CD4-positive, alpha-beta T cell (primary cell): ENCODE measurements at places on chromosomes 11 and 22. TPM values are rescaled to one million over a fixed set of nuclear protein-coding genes. Genes with fewer than 3 reads are reported as not detected.

The OMP gene
- not detected for total RNA-seq

GRCh38 chr11:56841210-56841810, 92.8 kb upstream of the OR9G4 start:
- H3K4me3 ChIP-seq: no peak overlapping the region
- no peaks in the 10 kb centered on the region for H3K27me3 ChIP-seq
- peak; percentile 31 for DNase-seq
- no peaks in the 10 kb centered on the region for H3K4me1 ChIP-seq

The CHRM1 gene
- total RNA-seq: not detected

DNA sequence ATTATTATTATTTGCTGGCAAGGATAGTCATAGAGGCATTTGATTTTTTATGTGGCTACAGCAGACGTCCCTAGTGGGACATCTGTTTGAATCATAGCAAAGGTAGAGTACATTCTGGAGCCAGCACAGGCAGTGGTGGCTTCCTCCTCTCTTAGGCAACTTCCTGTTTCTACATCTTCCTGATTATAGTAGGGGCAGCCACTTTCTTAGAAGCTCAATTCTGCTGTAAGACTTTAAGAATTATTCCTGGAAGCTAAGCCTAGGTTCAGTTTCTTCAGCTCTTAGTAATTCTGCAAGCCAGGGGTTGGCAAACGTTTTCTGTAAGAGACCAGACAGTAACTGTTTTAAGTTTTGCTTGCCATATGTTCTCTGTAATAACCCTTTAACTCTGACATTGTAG, 129.3 kb upstream of the TENM4 start:
- no peak for DNase-seq
- no peaks in the 10 kb centered on the region for H3K36me3 ChIP-seq
- no peaks in the 10 kb centered on the region for H3K27me3 ChIP-seq
- no peaks in the 10 kb centered on the region for H3K4me1 ChIP-seq
- H3K27ac ChIP-seq: no peak overlapping the region

DNA sequence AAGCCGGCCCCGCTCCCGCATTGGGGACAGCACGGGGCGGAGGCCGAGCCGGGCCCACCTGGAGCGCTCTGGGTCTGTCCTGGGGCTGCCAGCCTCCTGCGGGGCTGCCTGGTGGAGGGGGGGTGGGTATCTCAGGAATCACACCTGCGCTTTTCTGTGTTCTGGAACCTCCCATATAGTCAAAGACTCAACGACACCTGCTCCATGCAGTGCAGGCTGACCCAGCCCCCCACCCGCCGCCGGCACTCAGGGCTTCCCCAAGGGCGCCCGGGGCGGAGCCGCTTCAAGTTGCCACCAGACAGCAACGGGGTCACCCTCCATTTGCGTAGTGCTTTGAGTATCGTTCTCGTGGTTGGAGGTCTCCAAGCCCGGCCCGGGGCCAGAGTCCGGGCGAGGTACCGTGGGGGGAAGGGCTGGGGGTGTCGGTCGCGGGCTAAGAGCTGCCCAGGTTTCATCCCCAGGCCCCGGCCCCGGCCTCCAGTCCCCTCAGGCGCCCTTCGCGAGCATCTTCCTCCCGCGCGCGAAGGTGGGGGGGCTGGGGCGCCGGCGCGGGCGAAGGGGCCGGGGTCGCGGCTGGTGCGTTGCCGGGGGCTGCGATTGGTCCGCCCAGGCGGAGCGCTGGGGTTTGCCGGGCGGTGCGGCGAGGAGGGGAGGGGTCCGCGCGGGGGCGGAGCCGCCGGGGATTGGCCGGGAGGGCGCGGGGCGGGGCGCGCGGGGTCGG, 6.6 kb downstream of the TSPAN4 start:
- DNase-seq: no peak
- no peaks in the 10 kb centered on the region for H3K36me3 ChIP-seq
- H3K4me3 ChIP-seq: peak overlapping the region; percentile 49
- H3K27me3 ChIP-seq: peaks cover 5% of the 10 kb centered on the region

The LSP1 gene
- 228 TPM for total RNA-seq

GRCh38 chr11:60303661-60304060, 23.2 kb downstream of the MS4A4A start:
- no peaks in the 10 kb centered on the region for H3K36me3 ChIP-seq
- H3K4me3 ChIP-seq: no peak overlapping the region
- no peaks in the 10 kb centered on the region for H3K4me1 ChIP-seq
- H3K27ac ChIP-seq: no peak overlapping the region

DNA sequence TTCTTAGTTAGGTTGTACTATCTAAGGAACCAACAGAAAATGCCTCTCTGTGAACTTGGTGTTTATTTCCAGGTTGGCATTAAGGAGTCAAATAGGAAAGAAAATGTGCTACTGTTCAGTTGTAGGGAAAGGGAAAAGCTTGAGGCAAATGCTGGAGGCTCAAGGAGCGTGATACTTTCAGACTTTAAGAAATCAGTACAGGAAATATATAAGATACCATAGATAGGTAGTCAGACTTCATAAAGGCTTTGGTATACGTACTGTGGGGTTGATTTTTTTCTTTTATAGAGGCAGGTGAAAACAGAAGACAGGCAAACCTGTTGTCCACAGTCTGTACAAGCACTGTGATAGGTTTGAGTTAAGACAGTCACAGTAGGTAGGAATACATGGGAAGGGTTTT, 30.8 kb downstream of the EP300 start:
- no peak for DNase-seq
- H3K27ac ChIP-seq: no peak overlapping the region
- H3K4me3 ChIP-seq: no peak overlapping the region
- peaks cover 5% of the 10 kb centered on the region for H3K4me1 ChIP-seq
- H3K27me3 ChIP-seq: no peaks in the 10 kb centered on the region

DNA sequence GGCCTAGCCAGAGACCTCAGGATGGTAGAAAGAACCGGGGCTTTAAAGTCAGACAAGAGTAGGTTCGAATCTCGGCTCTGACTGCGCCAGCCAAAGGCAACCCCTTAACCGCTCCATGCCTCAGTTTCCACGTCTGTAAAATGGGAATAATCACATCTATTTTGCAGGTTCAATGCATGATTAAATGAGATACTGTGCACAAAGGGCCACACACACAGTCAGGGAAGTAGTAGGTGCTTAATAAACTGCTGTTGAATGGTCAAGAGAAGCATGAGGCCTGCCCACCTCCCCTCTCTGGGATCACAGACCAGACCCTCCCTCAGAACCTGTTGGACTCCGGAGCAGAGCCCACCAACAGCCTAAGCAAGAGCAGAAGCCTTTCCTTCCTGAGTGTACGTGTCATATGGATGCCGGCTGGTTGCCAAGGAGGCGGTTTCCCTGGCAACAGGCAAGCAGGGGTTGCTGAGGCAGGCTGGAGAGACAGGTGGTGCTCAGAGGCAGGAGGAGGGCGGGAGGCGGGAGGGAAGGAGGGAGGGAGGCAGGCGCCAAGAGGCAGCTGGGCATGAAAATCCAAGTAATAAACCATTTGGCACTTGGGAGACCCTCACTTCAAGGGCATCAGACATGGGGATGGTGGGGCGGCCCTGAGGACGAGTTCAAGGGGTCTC, 43.9 kb downstream of the NFAM1 start:
- H3K36me3 ChIP-seq: no peaks in the 10 kb centered on the region
- H3K27me3 ChIP-seq: no peaks in the 10 kb centered on the region
- no peak overlapping the region for H3K27ac ChIP-seq

DNA sequence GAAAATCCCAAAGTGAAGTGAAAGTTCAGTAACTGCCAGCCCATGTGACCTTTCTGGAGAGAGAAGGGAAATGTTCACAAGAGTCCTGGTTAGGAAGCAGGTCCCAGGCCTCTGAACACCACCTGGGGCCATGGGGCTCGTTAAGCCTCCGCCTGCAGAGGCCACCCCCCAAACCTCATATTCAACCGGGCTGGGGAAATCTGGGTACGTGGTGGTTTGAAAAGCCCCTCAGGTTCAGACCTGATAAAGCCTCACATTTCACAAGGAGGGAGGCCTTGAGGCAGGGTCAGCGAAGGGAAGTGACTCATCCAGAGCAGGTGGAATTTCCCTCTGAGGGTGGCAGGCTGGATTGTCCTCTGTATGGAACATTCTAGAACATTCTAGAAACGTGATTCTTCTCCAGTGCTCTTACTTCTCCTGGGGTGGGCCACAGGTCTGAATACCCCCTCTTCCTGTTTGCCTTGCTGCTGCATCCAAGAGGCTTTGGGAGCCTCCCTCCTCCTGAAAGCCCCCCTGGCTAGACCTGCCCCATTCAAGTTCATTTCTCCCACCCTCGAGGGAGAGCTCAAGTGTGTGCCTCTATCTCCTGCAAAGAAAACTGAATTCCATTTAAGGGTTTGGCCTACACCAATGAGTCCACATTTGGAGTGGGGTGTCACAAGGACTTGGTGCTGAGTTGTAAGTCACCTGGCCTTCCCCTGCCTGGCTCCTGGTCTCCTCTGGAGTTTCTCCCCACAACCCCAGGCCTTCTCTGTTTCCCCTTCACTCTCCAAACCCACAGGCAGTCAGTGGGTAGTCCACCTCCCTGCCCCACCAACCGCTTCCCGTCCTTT, 6.3 kb downstream of the FXYD2 start:
- no peak overlapping the region for H3K27ac ChIP-seq
- H3K4me1 ChIP-seq: peaks cover 74% of the 10 kb centered on the region
- no peaks in the 10 kb centered on the region for H3K36me3 ChIP-seq
- H3K4me3 ChIP-seq: no peak overlapping the region
- DNase-seq: no peak

DNA sequence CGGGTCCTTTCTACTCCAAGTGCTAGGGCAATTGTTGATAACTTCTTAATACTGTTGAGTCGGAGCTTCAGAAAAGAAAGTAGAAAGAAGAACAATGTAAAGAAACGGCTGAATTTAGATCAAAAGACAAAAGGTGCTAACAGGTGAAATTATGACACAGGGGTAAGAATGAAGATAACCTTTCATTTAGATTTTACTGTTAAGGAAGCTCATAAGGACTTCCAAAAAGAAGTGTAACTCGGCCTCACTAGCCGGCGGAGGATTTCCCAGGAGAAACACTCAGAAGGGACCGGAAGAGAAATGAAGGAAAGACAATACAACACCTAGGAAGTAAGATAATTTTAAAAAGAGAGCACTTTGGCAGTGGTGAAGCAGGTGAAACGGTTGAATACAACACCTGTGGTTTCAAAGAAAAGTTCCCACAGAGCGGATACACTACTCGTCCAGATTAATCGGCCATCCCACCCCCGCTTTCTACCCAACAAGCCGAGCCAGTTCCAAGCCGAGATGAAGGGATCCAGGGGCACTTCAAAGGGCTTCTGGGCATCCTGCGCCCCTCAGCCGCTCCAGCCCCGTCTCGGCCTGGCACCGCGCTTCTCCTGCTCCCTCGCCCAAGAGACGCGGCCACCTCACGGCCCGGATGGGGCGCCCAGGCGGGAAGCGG, 737 bp downstream of the PPP2R1B start:
- peaks cover 12% of the 10 kb centered on the region for H3K4me1 ChIP-seq
- no peak for DNase-seq
- H3K27ac ChIP-seq: peak overlapping the region; percentile 32
- peak overlapping the region; percentile 85 for H3K4me3 ChIP-seq
- H3K27me3 ChIP-seq: no peaks in the 10 kb centered on the region

DNA sequence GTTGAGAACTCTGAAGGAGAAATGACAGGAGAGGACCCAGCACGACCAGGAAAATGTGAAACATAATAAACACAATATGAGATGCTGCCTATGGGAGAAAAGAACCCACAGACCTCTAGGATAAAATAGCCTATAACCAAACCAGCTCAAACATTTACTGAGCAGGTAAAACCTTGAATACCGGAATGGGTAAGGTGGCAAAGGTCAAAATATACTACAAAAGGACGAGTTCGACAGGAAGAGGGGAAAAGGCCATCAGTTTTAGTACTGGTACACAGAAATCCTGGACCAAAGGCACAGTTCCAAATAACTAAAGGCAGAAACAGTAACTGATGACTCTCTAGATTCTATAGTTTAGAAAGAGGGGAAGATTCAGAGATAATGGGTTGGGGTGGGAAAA, 96.3 kb downstream of the AMBRA1 start:
- no peak overlapping the region for H3K27ac ChIP-seq
- no peaks in the 10 kb centered on the region for H3K27me3 ChIP-seq
- H3K4me3 ChIP-seq: no peak overlapping the region
